ENCODE measurements at places on chromosomes 6 and 20.
A peak's percentile ranks its signal among the peaks of the same experiment; 100 is the strongest.

- DNase-seq, result no peak
Observed at GRCh38 chr20:20752712-20753111, 40.3 kb upstream of the RALGAPA2 start.

DNA sequence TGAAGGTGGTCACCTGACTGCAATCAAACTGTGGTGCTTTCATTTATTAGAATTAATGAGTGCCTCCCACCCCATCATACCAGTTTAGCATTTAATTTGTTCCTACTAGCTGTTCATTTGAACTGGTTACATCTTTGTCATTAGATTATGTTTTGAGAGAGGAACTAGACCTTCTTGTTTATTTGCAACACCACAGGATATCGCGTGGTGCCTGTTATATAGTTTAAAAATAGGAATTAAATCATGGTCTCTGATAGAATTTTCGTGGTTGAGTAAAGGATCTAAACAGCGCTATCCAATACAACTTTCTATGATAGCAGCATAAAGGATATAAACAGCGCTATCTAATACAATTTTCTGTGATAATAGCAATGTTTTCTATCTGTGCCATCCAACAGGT, 2.8 kb downstream of the RPRD1B start:
- no peak for DNase-seq

DNA sequence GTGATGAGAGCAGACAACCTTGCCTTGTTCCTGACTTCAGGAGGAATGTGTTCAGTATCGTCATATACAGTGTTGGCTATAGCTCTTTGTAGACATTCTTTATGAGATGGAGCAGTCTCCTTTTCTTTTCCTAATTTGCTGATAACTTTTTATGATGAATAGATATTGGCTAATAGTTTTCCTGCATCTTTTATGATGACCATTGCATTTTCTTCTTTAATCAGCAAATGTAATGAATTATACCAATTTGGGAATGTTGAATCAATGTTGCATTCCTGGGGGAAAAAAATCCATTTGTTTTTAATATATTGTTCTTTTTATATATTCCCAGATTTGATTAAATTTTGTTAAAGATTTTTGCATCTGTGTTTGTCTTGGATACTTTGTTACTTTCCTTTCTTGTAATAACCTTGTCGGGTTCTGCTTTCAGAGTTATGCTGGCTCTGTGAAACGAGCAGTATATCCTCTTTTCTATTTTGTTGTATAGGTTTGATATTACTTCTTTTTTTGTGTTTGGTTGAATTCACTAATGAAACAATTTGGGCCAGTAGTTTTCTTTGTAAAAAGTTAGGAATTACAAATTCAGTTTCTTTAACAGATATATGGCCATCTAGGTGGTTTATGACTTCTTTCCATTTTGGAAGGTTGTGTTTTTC, 23.9 kb downstream of the KDM1B start:
- no peak for DNase-seq

DNA sequence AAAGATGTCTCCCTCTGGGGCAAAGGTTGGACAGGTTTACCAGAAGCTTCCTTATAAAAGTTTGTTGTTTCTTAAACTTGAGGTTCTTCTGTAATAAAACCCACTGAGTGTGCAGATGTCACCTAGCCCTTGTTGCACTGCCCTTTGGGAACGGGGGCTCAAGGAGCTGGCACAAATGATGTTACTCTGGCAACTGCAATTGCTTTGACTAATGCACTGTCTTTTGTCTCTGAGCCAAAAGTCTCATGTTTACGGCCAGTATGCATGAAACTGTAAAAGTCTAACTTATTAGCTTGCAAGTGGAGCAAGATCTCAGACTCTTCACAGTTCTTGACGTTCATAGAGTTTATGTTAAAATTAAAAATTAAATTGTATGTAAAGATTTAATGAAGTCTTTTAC, 655.7 kb downstream of the EPHA7 start:
- DNase-seq, result no peak

GRCh38 chr6:33344701-33345697, 27.5 kb upstream of the ZBTB22 start:
- DNase-seq, result peak; percentile 25

DNA sequence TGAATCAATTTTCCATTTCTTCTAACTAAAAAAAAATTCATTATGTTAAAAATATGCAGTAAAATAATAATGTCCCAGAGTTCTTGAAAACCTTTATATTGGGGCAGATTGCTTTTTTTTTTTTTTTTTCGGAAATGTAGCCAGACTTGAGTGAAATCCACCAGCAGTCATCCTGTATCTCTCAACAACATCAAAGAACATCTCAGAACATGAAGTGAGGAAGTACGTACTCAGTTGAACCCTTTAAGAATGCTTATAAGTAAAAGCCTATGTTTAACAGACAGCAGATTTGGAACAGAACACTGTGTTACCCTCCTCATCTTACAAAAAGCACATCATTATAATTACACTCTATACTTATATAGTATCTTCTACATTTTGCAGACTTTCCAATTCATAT, 51.0 kb upstream of the SUPT3H start:
- no peak for DNase-seq

- DNase-seq, result no peak
Observed at GRCh38 chr6:5398530-5398929, 137.2 kb downstream of the FARS2 start.

- peak; percentile 33 for DNase-seq
Observed at GRCh38 chr20:57432862-57433491, 41.8 kb downstream of the RBM38 start.

DNA sequence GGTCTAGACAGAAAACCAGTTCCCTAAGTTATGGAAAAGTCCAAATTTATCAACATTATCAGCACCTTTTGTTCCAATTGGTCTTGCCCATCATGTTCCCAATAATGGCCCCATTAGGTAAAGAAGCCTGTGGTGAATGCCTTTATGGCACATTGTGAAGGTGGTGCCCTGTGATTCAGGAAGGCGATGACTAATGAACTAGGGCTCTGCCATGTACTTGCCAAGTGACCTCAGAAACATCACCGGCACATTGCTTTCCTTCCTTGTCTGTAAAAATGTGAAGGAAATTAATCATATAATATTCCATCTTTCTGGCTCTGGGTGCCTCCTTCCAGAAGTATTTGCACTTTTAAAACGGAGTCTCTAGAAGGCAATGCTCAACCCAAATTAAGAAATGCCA, 132.3 kb downstream of the UNC5CL start:
- DNase-seq, result no peak

Data from activated CD8-positive, alpha-beta memory T cell treated with anti-CD3 and anti-CD28 coated beads for 4 hours (primary cell).